Adrenal gland (tissue), 19 donors: ENCODE measurements at places on chromosomes 6 and 20. TPM values are rescaled to one million over a fixed set of nuclear protein-coding genes. Genes with fewer than 3 reads are reported as not detected.

Gene TULP1
- total RNA-seq: not detected

Gene PRL
- not detected for total RNA-seq

- no peaks in the 10 kb centered on the region for H3K36me3 ChIP-seq
- no peaks in the 10 kb centered on the region for H3K4me1 ChIP-seq
- no peak overlapping the region for H3K4me3 ChIP-seq
- H3K27ac ChIP-seq: no peak overlapping the region
- DNase-seq: no peak
Observed at GRCh38 chr6:917939-918338, 225.0 kb upstream of the EXOC2 start.

GRCh38 chr6:3776881-3777507 is 25.5 kb upstream of the PXDC1 start:
- peaks cover 8% of the 10 kb centered on the region for H3K4me1 ChIP-seq
- DNase-seq: no peak
- H3K4me3 ChIP-seq: no peak overlapping the region
- H3K36me3 ChIP-seq: no peaks in the 10 kb centered on the region
- no peak overlapping the region for H3K27ac ChIP-seq

GRCh38 chr6:142937986-142938385 is 7.0 kb downstream of the HIVEP2 start:
- no peak for DNase-seq
- H3K27me3 ChIP-seq: no peaks in the 10 kb centered on the region
- H3K4me1 ChIP-seq: peaks cover under 1% of the 10 kb centered on the region
- H3K4me3 ChIP-seq: no peak overlapping the region
- no peaks in the 10 kb centered on the region for H3K36me3 ChIP-seq

- H3K4me3 ChIP-seq: no peak overlapping the region
- H3K27me3 ChIP-seq: no peaks in the 10 kb centered on the region
- H3K27ac ChIP-seq: no peak overlapping the region
- DNase-seq: no peak
- H3K36me3 ChIP-seq: no peaks in the 10 kb centered on the region
Observed at GRCh38 chr6:163605385-163606097, 191.0 kb downstream of the QKI start.

GRCh38 chr6:23688650-23689049 is 437.4 kb upstream of the NRSN1 start:
- no peak overlapping the region for H3K4me3 ChIP-seq
- no peaks in the 10 kb centered on the region for H3K4me1 ChIP-seq
- no peaks in the 10 kb centered on the region for H3K27me3 ChIP-seq
- H3K36me3 ChIP-seq: no peaks in the 10 kb centered on the region

Gene CFAP61
- total RNA-seq: not detected

- no peak for DNase-seq
- H3K36me3 ChIP-seq: no peaks in the 10 kb centered on the region
- peaks cover 30% of the 10 kb centered on the region for H3K4me1 ChIP-seq
- no peak overlapping the region for H3K27ac ChIP-seq
- no peak overlapping the region for H3K4me3 ChIP-seq
- no peaks in the 10 kb centered on the region for H3K27me3 ChIP-seq
Observed at GRCh38 chr6:56659721-56660380, 17.2 kb upstream of the DST start.

GRCh38 chr6:33591424-33592032 is 11.5 kb upstream of the BAK1 start:
- no peak overlapping the region for H3K27ac ChIP-seq
- H3K27me3 ChIP-seq: no peaks in the 10 kb centered on the region
- peaks cover 15% of the 10 kb centered on the region for H3K4me1 ChIP-seq

Gene CCN6
- not detected for total RNA-seq

DNA sequence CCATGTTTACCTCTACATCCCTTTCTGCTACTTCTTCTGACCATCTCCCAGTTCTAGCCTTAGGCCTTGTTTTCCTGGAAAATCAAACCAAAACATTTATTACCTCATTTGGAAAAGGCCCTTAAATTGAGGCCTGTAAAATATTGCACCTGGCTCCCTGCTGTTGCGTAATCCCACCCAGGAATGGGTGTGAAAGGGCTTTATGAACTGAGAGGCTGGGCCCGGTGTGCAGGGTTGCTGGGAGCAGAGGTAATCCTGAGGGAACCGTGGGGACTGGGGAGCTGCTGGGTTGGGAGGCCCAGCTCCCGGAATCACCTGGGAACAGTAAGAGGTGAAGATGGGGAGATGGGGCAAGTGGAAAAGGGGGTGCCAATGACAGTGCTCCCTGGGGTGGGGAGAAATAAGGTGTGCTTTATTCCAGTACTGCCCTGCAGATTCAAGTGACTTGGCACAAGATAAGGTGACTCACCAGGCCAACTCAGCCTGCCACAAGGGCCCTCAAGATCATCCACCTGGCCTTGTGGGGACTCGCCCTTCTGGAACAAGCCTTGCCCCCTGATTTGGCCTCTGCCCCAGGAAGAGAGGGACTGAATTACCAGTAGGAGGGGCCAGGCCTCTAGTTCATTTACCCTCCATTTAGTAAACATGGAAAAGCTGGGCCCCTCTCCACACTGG is 44.2 kb downstream of the KCNK5 start:
- H3K4me3 ChIP-seq: no peak overlapping the region
- DNase-seq: peak; percentile 47
- H3K27ac ChIP-seq: no peak overlapping the region
- H3K36me3 ChIP-seq: no peaks in the 10 kb centered on the region
- H3K27me3 ChIP-seq: no peaks in the 10 kb centered on the region

- H3K4me3 ChIP-seq: no peak overlapping the region
- no peak for DNase-seq
- H3K27ac ChIP-seq: no peak overlapping the region
- no peaks in the 10 kb centered on the region for H3K27me3 ChIP-seq
- no peaks in the 10 kb centered on the region for H3K4me1 ChIP-seq
Observed at GRCh38 chr6:169868458-169868857, 117.0 kb downstream of the ERMARD start.

Gene PRKN
- 16.0 TPM for total RNA-seq

DNA sequence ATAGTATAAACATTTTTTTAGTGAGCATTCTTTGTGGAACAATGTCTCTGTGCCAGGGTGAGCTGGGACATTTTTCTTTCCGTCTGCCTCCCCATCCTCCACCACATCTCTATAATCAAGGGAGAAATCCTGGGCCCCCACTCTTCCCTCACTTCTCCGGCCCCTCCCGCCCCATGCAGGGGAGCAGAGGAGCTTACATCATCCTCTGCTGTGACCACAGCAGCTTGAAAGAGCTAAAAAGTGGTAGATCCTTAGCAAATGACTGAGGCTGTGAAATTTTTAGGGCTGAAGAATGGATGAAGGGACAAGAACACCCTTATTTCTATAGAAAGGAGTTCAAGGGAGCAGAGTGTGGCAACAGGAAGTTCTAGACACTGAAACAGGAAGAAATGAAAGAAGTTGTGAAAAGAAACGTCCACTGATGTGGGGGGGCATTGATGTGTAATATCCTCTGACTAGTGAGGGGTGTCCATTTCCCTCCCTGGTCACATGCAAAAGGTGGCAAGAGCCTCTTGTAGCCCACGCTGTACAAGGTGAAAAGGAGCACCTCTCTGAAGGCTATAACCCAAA is 380.3 kb upstream of the JARID2 start:
- no peak overlapping the region for H3K4me3 ChIP-seq
- H3K27ac ChIP-seq: no peak overlapping the region
- H3K4me1 ChIP-seq: no peaks in the 10 kb centered on the region
- no peaks in the 10 kb centered on the region for H3K27me3 ChIP-seq
- H3K36me3 ChIP-seq: no peaks in the 10 kb centered on the region

DNA sequence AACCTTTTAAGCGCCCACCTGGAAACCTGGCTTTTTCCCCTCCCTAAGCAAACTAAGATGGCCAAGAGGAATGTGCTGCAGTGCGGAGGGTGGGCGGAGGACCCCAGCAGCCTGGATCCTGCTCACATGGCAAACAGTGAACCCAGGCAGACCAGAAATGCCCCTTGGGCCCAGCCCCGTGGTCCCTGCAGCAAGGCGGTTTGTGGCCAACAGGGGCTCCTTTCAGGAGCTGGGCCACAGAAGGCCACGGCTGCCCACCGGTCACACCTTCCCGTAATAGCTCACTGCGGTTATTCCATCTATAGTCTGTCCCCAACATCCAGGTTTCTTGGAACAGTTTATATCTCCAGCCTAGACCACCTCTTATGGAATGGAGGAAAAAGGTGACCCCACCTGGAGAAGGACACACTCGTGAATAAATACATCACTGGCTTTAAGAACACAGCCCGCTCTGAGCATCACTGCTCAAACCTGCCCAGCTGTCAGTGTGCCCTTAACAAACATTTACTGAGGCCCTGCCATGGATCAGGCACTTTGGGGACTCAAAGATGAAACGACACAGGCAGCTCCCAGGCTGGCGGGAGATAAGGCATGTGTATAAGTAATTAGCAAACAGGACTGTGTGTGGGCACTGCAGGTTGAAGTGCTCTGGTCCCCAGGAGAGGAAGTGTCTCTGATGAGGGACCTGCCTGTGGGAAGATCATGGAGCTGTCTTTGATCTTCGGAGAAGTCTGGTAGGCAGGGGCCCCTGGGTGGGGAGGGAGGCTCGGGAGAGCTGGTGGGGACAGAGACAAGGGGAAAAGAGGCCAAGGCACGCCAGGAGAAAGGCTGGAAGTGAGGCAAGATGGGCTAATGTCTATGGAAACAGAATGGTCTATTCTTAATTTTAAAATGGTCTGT is 3.2 kb upstream of the TUBB1 start:
- H3K27ac ChIP-seq: no peak overlapping the region
- no peaks in the 10 kb centered on the region for H3K27me3 ChIP-seq
- peak; percentile 52 for DNase-seq
- peaks cover 18% of the 10 kb centered on the region for H3K4me1 ChIP-seq
- no peak overlapping the region for H3K4me3 ChIP-seq
- H3K36me3 ChIP-seq: no peaks in the 10 kb centered on the region

GRCh38 chr6:134217798-134218140 is 100.1 kb downstream of the SGK1 start:
- H3K27ac ChIP-seq: no peak overlapping the region
- no peaks in the 10 kb centered on the region for H3K36me3 ChIP-seq
- H3K4me1 ChIP-seq: no peaks in the 10 kb centered on the region
- H3K4me3 ChIP-seq: no peak overlapping the region
- H3K27me3 ChIP-seq: no peaks in the 10 kb centered on the region

- no peak for DNase-seq
- no peaks in the 10 kb centered on the region for H3K4me1 ChIP-seq
- H3K4me3 ChIP-seq: no peak overlapping the region
- H3K27ac ChIP-seq: no peak overlapping the region
- H3K36me3 ChIP-seq: no peaks in the 10 kb centered on the region
Observed at GRCh38 chr6:150470131-150470530, 101.3 kb downstream of the IYD start.

Gene PDYN
- not detected for total RNA-seq

- no peaks in the 10 kb centered on the region for H3K36me3 ChIP-seq
- H3K4me3 ChIP-seq: no peak overlapping the region
- H3K27me3 ChIP-seq: no peaks in the 10 kb centered on the region
Observed at GRCh38 chr6:45558858-45559257, 181.1 kb upstream of the SUPT3H start.

- no peak overlapping the region for H3K27ac ChIP-seq
- no peaks in the 10 kb centered on the region for H3K27me3 ChIP-seq
Observed at GRCh38 chr20:62959101-62959971, 6.8 kb downstream of the SLC17A9 start.

Gene CGA
- total RNA-seq: 0.46 TPM

- no peak overlapping the region for H3K4me3 ChIP-seq
- no peaks in the 10 kb centered on the region for H3K27me3 ChIP-seq
- no peaks in the 10 kb centered on the region for H3K36me3 ChIP-seq
- H3K27ac ChIP-seq: no peak overlapping the region
- peak; percentile 79 for DNase-seq
Observed at GRCh38 chr20:3753098-3753497, 14.5 kb downstream of the ADISSP start.

GRCh38 chr6:6683969-6684833 is 95.7 kb downstream of the LY86 start:
- H3K27ac ChIP-seq: no peak overlapping the region
- no peak overlapping the region for H3K4me3 ChIP-seq
- no peak for DNase-seq
- peaks cover 19% of the 10 kb centered on the region for H3K4me1 ChIP-seq

DNA sequence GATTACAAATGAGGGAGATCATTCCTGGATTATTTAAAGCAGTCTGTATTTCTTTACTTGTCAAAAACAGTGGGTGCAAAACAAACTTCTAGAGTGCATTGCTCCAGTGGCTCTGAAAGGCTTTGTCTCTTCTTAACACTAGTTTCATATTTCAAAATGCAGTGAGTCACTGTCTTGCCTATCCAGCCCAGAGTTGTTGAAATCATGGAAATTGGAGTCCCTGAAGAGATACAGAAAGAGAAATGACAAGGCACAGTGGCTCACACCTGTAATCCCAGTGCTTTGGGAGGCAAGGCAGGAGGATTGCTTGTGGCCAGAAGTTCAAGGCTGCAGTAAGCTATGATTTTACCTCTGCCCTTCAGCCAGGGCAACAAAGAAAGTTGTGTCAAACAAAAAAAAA is 11.3 kb downstream of the SLC2A12 start:
- no peaks in the 10 kb centered on the region for H3K4me1 ChIP-seq
- DNase-seq: no peak
- no peak overlapping the region for H3K27ac ChIP-seq
- no peak overlapping the region for H3K4me3 ChIP-seq
- no peaks in the 10 kb centered on the region for H3K36me3 ChIP-seq

Gene ETV7
- 2.3 TPM for total RNA-seq

Gene PMEPA1
- 16.7 TPM for total RNA-seq
